Nucleus accumbens (tissue), 56 donors: ENCODE measurements at places on chromosomes 11 and 22.

DNA sequence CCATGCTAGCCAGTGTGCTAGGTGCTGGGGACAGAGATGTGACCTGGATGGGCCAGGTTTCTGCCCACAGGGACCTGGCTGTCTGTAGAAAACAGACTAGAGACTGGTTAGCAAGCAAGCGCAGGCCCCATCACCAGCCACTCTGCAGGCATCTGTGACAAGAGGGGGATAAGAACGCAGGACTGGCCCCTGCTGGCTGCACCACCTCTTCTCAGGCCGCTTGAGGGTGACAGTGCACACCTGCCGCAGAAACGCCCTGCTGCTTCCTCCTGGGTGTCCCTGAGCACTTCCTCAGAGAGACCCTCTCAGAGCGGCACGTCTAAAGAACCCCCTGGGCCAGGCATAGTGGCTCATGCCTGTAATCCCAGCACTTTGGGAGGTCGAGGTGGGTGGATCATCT lies 5.9 kb upstream of the PICK1 start:
- no peak for DNase-seq

DNA sequence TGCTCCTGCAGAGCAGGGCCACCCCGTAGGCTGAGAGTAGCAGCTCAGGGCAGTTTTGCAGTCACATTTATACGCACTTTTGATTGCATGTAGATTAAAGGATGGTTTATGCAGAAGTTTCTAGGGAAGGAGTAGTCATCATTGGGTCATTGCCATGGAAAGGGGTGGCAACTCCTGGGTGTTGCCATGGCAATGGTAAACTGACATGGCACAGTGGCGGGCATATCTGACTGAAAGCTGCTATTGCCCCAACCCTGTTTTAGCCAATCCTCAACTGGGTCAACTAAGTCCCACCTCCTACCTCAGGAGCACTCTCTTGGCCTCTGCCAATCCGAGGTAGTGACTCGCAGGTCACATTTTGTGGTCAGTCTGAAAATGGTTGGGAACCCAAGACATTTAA lies 2.4 kb upstream of the ARSA start:
- no peak for DNase-seq

DNA sequence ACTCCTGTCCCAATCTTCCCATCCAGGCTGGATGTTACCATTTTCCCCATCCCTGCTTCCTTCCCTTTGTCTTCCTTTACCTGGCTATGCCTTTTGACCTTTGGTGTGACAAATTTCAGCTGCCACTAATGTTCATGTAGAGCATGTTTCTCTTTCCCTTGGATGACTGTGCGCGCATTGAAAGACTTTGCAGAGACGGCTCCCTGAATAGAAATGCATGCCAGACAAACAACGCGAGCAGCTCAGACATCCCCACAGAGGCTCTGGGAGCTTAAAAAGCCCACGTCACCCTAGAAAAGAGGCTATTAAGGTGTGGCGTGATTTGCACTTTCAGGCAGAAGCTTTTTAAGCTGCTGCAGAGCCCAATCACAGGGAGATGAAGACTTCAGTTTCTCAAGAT lies 202.0 kb downstream of the NTM start:
- peak; percentile 32 for DNase-seq

GRCh38 chr11:75155570-75156422 lies 4.9 kb downstream of the SLCO2B1 start:
- no peak for DNase-seq

DNA sequence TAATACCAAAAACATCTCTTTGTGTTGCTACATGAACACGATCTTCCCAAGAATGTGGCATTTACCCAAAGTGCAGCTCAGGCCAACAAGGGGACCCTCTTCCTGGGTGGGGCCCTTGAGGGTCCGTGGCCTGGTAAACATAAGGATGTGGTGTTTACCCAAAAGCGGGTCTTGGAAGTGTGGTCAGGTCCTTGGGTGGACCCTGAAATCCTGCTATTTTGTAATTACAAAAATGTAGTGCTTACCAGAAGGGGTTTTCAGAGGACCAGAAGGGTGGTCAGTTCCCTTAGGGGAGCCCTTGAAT lies 87.8 kb upstream of the PRDM11 start:
- no peak for DNase-seq

GRCh38 chr11:11514246-11514645 lies 107.6 kb downstream of the GALNT18 start:
- DNase-seq: no peak

DNA sequence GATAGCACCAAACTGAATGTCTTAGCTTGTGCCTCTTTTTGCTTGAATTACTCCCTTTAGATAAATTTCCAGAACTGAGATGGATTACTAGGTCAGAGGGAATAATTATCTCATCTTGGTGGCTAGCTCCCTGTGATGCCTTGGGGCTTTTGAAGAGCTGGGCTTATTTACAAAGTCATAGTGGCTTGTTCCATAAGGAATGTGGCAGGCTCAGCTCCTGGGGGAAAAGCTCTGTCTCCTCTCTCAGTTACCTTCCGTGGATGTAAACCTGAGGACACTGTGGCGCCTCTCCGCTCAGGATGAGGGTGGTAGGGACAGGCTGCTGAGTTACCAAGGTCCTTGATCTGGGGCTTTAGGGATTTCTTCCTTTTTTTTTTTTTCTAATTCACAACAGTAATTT lies 121.7 kb downstream of the PARVA start:
- DNase-seq: no peak
